Ascending aorta (tissue), 2 donors: ENCODE measurements at places on chromosomes 11 and 22.
A peak's percentile ranks its signal among the peaks of the same experiment; 100 is the strongest.

GRCh38 chr11:62446091-62446490 lies 27.3 kb downstream of the SCGB1A1 start:
- H3K4me1 ChIP-seq: peaks cover 5% of the 10 kb centered on the region
- H3K27me3 ChIP-seq: no peaks in the 10 kb centered on the region
- H3K4me3 ChIP-seq: no peak overlapping the region
- peak; percentile 64 for DNase-seq
- H3K27ac ChIP-seq: peak overlapping the region; percentile 98

DNA sequence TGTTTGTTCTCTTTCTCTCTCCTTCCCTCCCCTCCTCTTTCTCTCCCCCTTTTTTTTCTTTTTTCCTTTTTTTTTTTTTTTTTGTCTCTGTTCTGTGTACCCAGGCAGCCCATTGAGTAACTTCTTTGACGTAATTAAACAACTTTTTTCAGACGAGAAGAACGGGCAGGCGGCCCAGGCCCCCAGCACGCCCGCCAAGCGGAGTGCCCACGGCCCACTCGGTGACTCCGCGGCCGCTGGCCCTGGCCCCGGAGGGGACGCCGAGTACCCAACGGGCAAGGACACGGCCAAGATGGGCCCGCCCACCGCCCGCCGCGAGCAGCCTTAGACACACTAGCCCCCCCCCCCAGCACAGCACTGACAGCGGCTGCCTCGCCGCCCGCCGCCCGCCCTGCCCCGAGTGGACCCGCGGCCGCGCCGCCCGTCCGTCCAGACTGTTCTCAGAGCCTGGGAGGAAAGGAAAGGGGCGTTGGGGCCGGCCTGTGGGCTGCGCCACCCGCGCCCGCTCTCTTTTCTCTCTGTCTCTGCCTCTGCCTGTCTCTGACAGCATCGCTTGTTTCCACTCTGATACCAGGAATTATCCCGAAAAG lies 26.1 kb downstream of the MOB2 start:
- peak; percentile 92 for DNase-seq
- H3K36me3 ChIP-seq: peaks cover 4% of the 10 kb centered on the region
- H3K4me3 ChIP-seq: peak overlapping the region; percentile 43
- H3K27me3 ChIP-seq: no peaks in the 10 kb centered on the region
- peak overlapping the region; percentile 89 for H3K27ac ChIP-seq
- H3K4me1 ChIP-seq: peaks cover 28% of the 10 kb centered on the region

DNA sequence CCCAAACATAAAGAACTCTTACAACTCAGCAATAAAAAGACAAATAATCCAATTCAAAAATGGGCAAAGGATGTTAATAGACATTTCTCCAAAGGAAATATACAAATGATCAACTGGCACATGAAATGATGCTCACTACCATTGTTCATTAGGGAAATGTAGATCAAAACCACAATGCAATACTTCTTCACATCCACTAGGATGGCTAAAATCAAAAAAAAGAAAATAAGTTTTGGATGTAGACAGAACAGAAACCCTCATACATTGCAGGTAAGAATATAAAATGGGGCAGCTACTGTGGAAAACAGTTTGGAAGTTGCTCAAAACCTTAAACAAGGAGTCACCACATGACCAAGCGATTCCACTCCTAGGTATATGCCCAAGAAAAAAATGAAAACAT lies 16.3 kb downstream of the SIK3 start:
- DNase-seq: no peak
- no peak overlapping the region for H3K4me3 ChIP-seq
- no peak overlapping the region for H3K27ac ChIP-seq
- peaks cover 31% of the 10 kb centered on the region for H3K4me1 ChIP-seq
- no peaks in the 10 kb centered on the region for H3K36me3 ChIP-seq
- H3K27me3 ChIP-seq: no peaks in the 10 kb centered on the region

GRCh38 chr11:11979488-11980117 lies 28.8 kb downstream of the DKK3 start:
- no peaks in the 10 kb centered on the region for H3K36me3 ChIP-seq
- no peaks in the 10 kb centered on the region for H3K27me3 ChIP-seq
- DNase-seq: no peak
- H3K4me1 ChIP-seq: peaks cover 79% of the 10 kb centered on the region

GRCh38 chr11:45512471-45513148 lies 152.8 kb downstream of the CHST1 start:
- H3K27ac ChIP-seq: no peak overlapping the region
- H3K4me3 ChIP-seq: no peak overlapping the region
- no peaks in the 10 kb centered on the region for H3K27me3 ChIP-seq
- DNase-seq: no peak

- H3K27ac ChIP-seq: peak overlapping the region; percentile 96
- peaks cover 15% of the 10 kb centered on the region for H3K4me1 ChIP-seq
- DNase-seq: peak; percentile 61
- H3K4me3 ChIP-seq: peak overlapping the region; percentile 80
Measured at GRCh38 chr22:46074771-46075551, 75.4 kb upstream of the PPARA start.
